ENCODE measurements at places on chromosomes 13 and 19.

DNA sequence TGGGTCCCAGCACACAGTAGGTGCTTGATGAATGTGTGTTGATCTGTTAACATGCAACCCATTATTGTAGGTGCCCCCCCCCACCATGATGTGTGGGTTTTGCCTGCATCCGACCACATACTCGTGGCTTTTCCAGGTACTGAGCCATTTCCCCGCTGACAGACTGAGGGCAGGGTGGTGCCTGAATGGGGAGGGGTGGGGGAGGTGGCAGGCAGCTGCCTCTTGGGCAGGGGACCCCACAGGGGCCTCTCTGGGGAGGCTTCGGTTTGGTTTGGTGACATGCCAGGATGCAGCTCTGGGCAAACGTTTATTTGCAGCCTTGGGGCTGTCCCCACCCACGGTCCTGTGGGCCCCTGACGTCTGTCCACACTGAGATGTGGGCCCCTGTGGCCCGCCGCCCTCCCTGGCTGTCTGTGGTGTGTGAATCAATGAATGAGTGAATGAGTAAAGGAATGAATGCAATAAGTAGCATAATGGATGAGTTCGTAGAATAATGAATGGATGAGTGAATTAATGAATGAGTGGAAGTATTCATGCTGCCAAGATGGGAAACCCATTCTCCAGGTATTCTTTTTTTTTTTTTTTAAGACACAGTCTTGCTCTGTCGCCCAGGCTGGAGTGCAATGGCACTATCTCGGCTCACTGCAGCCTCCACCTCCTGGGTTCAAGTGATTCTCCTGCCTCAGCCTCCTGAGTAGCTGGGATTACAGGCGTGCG lies 9.0 kb upstream of the JUND start:
- DNase-seq = no peak

DNA sequence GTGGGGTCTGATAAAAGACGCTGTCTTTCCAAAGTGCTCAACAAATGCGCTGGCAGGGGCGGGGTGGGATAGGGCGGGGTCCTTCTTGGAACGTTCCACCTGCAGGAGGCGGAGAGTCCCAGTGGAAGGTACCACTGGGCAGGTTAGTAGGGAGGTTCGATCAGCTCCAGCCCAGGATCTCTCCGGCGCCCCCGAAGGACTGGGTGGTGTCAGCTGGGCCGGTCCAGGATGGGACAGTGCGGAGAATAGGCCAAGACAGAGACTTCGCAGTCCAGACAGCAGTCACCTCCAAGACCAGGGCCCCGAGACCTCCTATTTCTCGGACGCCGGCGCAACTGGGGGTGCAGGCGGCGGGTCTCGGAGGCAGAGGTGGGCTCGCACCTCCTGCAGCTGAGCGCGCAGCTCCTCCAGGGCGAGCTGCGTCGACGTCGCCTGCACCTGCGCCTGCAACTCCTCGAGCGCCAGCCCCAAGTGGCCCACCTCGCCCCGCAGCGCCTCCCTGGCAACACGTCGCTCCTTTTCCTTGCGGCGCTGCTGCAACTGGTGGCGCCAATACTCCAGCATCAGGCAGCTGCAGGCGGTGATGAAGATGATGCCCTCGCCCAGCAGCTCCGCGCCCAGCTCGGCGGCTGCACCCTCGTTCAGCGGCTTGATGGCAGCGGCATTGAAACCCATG lies 21.6 kb downstream of the VASP start:
- peak; percentile 84 for DNase-seq

- DNase-seq = no peak
These were observed 4.4 kb upstream of the PLEKHF1 start for GRCh38 chr19:29660835-29661234.

- DNase-seq = no peak
These were observed 46.7 kb upstream of the POSTN start for GRCh38 chr13:37645181-37645740.

- DNase-seq = no peak
These were observed 18.4 kb upstream of the MYCBP2 start for GRCh38 chr13:77345150-77345780.

All from iPS-NIHi11 (cell line).